ENCODE measurements at places on chromosomes 13 and 19. TPM values are rescaled to one million over a fixed set of nuclear protein-coding genes. Genes with fewer than 3 reads are reported as not detected.

DNA sequence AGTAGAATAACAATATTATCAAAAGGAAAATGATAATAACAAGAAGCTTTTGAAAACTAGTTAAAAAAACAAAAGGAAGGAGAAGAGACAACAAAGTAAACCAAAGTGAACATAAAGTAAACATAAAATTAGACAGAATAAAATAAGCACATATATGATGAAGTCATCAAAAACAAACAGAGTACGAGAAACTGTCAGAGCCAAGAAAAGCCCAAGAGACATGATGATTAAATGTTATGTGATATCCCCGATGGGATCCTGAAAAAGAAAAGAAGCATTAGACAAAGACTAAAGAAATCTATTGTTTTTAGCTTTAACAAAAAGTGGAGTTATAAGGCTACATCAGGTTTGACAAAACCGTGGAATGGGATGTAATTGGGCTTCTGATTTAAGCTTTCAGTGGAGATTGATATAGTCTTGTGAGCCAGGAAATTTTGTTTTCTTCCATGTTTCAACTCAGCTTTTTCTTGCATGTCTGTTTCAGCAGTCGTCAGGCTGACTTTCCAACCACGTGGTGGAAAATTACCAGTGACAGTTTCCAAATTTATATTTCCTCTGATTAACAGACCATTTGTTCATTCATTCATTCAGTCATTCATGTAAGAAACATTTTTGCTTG lies 64.9 kb downstream of the KL start:
- no peak for DNase-seq

DNA sequence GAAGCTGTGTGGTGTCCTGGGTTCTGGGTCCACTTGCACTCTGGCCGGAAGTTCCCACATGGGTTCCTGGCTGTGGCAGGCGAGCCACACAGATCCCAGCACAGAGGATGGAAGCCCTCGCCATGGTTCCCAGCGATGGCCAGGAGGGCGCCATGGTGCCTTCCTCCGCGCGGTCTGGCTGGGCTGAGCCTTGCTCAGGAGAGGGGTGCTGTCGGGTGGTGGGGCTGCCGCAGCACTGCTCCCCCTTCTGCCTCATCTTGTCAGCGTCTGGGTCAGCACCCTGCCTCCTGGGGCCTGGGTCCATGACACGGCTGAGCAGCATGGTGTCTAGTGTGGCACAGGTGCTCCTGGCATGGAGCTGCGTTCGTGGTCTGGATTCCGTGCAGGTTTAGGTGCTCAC lies 33.5 kb downstream of the DOT1L start:
- no peak for DNase-seq

- no peak for DNase-seq
Measured at GRCh38 chr13:28137596-28137995, 749 bp upstream of the PAN3 start.

Gene WDR88
- not detected for total RNA-seq
